ENCODE measurements at places on chromosomes 2 and 18.

GRCh38 chr2:160384791-160385190 lies 108.8 kb downstream of the RBMS1 start:
- DNase-seq, result no peak

DNA sequence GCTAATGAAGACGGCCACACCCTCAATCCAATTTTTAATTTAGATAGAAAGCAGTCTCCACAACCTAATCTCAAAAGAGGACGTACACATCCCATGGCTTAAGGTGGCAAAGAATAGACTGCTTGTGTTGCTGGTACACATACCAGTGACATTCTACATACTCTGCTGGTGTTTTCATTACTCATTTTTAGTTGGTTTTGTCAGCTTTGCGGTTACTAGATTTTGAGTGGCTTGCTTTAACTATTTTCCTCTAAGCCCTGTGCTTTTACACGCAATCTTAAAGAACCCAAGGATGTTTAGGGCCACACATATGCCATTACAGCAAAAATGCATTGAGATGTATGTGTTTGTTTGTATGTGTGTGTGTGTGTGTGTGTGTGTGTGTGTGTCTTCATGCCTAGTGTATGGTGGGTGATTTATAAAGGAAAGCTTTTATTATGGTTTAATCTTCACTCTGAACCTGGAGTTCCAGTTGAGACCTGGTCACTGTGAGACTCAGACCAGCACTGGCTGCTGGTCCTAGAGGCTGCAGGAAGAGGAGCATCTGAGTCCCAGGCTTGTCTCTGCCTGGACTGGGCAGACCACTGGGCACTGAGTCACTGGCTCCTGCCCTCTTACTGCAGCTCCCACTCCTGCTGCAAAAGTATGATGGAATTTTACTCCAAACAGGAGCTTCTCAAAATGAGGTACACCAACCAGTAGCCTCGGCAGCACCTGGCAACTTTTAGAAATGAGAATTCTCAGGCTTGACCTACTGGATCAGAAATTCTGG lies 415.9 kb downstream of the NBAS start:
- no peak for DNase-seq

DNA sequence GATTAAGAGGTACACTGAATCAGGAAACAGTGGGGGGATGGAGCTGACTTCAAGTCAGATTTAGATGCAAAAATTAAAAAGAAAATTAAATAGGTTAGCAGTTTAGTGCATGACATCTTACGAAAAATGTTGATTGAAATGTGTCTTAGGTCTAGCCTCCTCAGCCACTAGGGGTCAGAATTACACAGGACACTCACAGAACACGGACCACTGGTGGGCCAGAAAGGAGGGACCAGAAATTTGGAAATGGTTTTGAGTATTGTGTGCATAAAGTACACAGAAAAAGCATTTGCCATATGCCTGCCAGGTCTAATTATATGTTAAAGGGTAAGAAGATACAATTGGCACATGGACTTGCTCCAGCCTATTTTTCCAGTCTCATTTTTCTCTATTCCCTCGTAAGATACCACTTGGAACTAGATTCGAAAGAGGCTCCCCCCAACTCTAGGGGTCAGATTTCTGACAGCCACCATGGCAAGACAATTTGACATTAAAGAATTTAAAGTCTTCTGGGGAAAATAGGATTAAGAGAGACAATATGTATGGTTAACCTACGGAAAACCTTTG lies 550.2 kb upstream of the SETBP1 start:
- DNase-seq, result no peak

DNA sequence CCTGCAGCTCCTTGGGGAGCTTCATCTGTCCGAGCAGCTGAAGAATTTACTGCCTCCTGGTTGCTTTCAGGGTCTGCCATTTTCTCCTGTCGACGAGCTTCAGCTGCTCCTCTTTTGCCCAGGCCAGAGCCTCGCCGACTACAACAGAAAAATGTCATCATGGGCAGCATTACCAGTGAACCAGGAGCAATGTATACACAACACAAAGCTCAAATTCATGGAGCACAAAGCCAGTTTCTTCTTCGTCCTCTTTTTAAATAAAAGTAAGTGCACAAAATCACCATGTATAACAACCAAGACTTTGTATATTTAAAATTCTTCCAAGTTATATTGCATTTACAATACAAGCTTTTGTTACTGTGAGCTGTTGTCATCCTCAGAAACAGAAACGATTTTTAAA lies 85.0 kb downstream of the TRIP12 start:
- DNase-seq, result no peak

DNA sequence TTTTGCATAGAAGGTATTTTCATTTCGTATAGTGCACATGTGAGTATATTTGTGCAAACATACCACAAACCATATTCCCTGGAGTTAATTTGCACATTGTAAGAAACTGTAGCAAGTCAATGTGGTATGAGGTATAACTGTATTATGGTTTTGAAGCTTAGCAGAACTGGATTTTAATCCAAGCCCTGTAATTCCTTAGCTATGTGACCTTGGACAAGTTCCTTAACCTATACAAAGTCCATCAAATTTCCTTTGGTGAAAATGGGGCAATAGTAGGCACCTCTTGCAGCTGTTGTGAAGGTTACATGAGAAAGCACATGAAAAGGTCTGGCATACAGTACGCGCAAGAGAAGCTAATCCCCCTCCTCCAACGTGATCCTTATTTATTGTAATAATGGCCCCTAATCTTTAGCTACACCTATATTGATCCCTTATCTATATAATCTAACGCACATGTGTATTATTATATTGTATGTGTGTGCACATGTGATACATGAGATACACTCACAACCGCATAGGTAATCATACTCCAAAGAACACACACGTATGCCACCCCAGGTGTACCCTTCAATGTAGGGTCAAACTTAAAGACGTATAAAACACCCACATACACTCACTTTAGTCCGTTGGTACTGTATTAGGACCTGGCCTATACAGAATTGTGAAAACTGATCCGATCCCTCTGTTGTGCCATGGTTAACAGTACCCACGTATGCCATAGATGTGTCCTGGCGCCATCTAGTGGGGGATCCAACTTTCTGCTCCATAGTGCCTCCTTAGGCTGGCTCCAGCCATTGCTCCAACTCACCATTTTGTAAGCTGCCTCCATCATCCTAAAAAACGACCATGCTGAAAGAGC lies 402.9 kb upstream of the SLC14A2 start:
- DNase-seq, result peak; percentile 34

- no peak for DNase-seq
Measured at GRCh38 chr2:168956392-168956791, 55.3 kb downstream of the G6PC2 start.

GRCh38 chr2:120108749-120109148 lies 95.9 kb downstream of the EPB41L5 start:
- DNase-seq, result no peak

GRCh38 chr2:197673106-197673505 lies 2.3 kb downstream of the RFTN2 start:
- DNase-seq, result no peak

DNA sequence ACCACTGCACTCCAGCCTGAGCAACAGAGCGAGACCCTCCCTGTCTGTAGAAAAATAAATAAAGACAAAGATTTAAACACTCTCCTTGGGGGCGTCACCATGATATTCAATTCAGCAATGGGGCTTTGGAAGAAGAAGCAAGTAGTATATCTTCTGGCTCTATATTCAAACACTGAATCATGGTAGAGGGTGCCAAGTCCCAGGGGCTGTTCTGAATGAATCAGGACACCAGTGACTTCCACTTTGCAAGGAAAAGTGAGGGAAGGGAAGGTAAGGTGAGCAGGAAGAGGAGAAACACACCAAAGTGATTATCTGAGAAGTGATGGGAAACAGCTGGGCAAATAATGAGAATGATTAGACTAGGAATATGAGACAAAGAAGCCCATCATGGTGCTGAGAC lies 80.5 kb downstream of the AAK1 start:
- no peak for DNase-seq

GRCh38 chr2:173989884-173990215 lies 24.7 kb upstream of the SP3 start:
- DNase-seq, result no peak

- DNase-seq, result no peak
Measured at GRCh38 chr18:23683671-23684070, 5.6 kb upstream of the LAMA3 start.

GRCh38 chr2:74332550-74333174 lies 10.6 kb downstream of the SLC4A5 start:
- DNase-seq, result no peak

- no peak for DNase-seq
Measured at GRCh38 chr2:149164296-149164695, 125.8 kb downstream of the LYPD6B start.

DNA sequence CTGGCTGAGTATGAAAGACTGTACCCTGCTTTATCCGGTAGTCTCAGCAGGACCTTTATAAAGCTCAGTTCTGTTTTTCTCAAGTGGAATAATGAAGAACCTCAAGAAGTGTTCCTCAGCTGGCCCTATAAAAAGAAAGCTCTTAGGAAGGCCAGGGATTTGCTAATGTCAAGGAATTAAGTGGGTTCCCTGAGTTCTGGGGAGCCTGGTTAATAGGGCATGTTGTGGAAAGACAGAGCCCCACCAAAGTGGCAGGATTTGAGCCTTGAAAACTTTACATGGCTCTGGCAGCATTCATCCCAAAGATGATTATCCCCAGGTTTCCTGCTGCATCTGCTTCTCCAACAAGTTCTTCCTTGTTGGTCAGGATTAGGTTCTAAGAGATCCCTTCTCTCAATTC lies 6.9 kb upstream of the DYSF start:
- DNase-seq, result no peak

DNA sequence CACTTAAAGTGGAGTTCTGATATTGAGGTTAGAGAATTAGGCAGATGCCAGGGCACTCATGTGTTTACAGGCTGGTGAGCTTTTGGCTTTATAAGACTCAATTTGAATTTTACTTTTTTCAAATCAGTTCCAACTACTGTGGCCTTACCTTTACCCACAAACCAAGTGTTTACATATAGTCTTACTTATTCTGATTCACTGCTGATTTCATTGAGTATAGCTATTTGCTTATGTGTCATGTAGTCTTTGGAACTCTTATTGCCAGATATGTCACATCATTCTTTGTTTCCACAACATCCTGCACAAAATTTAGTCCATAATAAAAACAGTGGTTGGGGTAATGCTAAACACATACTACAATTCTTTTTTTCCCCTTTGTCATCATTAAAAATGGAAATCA lies 96.5 kb downstream of the XIRP2 start:
- DNase-seq, result no peak

GRCh38 chr2:200254773-200255172 lies 51.7 kb upstream of the SPATS2L start:
- DNase-seq, result no peak

DNA sequence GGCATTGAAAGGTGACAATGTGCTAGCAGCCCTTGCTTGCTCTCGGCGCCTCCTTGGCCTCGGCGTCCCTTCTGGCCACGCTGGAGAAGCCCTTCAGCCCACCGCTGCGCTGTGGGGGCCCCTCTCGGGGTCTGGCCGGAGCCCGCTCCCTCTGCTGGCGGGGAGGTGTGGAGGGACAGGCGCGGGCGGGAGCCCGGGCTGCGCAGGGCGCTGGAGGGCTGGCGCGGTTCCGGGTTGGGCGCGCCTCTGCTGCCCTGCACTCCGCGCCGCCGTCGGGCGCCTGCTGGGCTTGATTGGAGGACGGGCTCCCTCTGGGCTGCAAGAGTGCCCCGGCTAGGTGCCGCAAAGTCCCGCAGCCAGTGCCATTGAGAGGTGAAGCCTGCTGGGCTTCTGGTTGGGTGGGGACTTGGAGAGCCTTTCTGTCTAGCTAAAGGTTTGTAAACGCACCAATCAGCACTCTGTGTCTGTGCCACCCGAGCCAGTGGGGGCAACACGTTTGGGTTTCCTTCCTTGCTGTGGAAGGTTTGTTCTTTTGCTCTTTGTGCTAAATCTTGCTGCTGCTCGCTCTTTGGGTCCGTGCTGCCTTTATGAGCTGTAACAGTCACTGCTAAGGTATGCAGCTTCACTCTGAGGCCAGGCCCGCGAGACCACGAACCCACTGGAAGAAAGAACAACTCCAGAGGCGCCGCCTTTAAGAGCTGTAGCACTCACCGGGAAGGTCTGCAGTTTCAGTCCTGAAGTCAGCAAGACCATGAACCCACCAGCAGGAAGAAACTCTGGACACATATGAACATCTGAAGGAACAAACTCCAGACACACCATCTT lies 14.8 kb upstream of the IMP4 start:
- DNase-seq, result no peak

GRCh38 chr2:112724591-112725525 lies 4.0 kb downstream of the NT5DC4 start:
- no peak for DNase-seq

DNA sequence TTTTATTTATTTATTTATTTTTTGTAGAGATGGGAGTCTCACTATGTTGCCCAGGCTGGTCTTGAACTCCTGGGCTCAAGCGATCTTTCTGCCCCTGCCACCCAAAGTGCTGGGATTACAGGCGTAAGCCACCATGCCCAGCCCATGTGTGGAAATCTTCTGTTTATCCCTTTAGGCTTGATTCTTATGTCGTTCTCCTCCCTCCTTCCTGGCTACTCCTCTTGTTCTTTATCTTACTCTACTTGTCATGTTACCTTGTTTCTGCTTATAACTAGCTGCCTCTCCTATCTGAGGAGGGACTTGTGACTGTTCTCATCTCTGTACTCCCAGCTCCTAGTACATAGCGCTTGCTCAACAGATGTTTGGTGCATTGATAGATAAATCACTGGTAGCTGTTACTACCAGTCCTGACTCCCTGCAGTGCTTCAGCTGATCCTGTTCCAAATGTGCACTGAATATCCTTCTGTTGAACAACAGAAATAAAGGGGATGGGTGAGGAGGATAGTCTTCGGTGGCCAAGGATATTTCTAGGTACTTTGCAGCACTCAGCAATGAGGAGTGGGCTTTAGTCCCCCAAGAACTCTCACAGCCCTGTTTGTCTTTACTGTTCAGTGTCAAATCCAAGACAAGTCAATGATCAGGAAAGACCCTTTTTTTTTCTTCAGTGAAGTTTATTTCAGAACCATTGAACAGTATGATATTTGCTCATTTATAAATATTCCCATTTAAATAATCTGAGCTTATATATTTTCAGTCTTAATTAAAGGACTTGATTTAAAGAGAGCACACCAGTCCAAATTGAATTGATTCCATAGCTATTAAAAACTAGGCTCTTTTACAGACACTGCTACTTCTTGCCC lies 7.2 kb downstream of the IL1B start:
- no peak for DNase-seq

DNA sequence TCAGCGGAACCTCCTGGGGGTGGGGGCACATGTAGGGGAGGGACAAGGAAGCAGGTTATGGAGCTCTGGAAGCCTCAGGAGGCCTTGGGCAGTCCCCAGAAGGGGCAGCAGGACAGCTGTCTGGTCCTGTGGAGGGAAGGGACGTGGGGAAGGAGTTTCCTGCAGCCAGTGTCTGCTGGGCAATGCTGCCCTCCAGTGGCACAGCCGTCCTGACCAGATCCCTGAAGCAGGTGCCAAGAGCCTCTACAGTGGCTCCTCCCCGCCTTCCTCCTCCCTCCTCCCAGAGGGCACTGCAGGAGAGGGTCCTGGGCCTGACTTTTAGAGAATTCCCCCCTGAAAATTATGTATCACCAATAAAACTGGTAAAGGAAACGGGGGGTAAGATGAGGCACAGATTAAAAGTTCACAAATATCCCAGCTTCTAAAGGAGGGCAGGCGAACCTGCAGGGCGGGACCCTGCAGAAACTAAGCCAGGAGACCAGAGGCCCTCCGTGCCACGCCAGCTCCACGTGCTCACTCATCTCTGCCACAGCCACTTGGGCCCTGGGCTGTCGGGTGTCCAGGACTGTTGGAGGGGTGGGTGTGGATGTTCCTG lies 258.5 kb downstream of the TWIST2 start:
- DNase-seq, result no peak

GRCh38 chr2:100125626-100126025 lies 16.8 kb downstream of the AFF3 start:
- DNase-seq, result no peak
